ENCODE measurements at places on chromosomes 7 and 10.
A peak's percentile ranks its signal among the peaks of the same experiment; 100 is the strongest.

DNA sequence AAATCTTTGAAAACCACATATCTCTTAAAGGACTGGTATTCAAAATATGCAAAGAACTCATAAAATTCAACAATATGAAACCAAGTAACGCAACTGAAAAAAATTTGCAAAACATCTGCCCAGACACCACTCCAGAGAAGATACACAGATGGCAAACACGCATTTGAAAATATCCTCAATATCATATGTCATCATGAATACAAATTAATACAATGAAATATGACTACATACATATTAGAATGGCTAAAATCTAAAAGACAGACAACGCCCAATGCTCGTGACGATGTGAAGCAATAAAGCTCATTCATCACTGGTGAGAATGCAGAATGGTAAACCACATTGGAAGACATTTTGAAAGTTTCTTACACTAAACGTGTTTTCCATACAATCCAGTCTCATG lies 770.1 kb upstream of the CELF2 start:
- no peak for DNase-seq

DNA sequence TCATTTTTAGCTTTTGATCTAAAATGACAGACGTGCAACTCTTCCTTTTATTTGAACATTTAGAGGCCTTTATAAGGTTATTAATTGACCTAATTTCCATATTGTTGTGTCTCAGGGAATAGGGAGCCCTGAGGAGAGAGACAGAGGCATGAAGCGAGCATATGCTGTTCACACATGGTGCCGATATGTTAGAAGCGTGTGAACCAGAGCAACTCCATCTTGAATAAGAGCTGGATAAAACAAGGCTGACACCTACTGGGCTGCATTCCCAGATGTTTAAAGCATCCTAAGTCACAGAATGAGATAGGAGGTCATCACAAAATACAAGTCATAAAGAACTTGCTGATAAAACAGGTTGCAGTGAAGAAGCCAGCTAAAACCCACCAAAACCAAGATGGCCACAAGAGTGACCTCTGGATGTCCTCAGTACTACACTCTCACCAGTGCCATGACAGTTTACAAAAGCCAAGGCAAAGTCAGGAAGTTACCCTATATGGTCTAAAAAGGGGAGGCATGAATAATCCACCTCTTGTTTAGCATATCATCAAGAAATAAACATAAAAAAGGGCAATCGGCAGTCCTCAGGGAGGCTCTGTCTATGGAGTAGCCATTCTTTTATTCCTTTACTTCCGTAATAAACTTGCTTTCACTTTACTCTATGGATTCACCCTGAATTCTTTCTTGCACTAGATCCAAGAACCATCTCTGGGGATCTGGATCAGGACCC lies 80.1 kb downstream of the SEC61G start:
- no peak for DNase-seq

- DNase-seq, result no peak
Observed at GRCh38 chr7:151416941-151417315, 7.1 kb upstream of the WDR86 start.

GRCh38 chr10:6201516-6201975 lies 1.2 kb upstream of the PFKFB3 start:
- DNase-seq, result peak; percentile 66

DNA sequence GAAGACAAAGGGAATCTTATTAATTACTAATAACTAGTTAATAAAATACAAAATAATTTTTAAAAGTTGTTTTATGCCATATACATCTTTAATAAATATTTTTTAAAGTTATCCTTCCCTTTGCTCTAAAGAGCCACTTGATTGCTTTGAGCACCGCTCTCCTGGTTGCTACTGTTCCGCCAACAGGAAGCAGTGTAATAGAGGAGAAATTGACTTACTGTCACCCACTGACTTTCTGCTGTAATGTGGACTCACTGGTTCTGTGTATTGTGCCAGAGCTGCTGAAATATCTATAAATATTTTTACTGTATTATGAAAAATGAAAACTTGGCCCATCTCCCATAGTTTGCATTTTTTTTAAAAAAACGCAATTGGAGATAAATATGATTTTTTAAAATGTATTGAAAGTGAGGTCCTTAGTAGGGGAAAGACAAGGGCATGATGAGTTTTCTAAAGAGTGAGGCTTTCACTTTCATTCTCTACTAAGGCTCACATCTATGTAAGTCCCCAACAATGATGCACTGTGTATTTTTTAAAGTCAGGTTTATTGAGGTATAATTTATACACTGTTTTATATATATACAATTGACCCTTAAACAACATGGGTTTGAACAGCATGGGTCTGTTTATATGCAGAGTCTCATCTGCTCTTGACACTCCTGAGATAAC lies 100.5 kb downstream of the NPY start:
- DNase-seq, result no peak

- DNase-seq, result no peak
Observed at GRCh38 chr7:30605832-30606231, 11.2 kb downstream of the GARS1 start.

DNA sequence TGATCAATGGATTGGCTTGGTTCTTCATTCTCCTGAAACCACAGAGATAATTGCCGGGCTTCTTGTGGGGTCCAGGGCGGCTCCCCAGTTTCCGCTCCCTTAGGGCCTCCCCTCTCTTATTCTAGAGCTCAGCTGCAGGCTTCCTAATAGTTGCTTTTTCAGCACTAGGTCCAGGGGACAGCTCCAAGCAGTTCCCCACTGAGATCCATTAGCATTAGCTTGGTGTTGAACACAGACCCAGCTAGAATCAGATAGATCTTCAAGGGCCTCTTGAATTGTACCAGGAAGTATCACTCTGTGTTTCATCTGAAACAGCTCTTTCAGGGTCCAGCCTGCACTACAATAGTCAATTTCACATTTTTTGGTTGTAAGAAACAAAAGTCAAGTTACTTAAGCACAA lies 238.7 kb downstream of the SEC23IP start:
- no peak for DNase-seq

- no peak for DNase-seq
Observed at GRCh38 chr7:40572810-40573465, 438.1 kb downstream of the SUGCT start.

DNA sequence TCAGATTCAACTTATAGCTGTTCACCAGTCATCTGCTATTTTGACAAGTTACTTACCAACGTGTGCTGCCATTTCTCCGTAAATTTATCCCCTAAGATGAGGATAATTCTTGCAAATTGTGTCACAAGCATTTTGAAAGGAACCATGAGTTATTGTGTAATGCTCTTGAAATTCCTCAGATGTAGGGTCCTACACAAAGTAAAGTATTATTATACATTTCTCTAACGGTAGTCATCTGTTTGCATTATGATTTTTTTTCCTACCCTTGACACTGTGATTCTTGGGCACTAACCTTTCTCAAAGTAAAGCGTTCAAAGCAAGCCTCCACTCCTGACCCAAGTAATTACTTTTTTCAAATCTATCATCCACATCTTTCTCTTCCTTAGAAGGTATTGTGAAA lies 8.1 kb downstream of the HERC4 start:
- DNase-seq, result no peak

- no peak for DNase-seq
Observed at GRCh38 chr7:143148651-143149050, 16.8 kb downstream of the PIP start.

DNA sequence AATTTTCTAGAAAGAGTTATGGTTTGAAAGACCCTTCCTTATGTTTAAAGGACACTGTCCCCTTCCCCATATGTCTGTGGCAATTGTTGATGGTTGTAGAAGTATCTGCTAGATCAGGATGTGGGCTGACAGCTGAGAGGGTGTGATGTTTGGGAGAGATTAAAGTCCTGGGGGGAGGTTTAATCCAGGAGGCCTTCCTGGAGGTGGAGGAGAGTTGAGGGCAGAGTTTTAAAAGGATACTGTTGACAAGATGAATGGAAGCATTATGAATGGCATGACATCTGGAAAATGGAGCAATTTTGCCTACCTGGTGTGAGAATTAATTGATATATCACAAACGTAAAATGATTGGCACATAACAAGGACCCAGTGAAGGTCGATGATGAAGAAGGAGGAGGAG lies 32.9 kb upstream of the SMC3 start:
- no peak for DNase-seq

DNA sequence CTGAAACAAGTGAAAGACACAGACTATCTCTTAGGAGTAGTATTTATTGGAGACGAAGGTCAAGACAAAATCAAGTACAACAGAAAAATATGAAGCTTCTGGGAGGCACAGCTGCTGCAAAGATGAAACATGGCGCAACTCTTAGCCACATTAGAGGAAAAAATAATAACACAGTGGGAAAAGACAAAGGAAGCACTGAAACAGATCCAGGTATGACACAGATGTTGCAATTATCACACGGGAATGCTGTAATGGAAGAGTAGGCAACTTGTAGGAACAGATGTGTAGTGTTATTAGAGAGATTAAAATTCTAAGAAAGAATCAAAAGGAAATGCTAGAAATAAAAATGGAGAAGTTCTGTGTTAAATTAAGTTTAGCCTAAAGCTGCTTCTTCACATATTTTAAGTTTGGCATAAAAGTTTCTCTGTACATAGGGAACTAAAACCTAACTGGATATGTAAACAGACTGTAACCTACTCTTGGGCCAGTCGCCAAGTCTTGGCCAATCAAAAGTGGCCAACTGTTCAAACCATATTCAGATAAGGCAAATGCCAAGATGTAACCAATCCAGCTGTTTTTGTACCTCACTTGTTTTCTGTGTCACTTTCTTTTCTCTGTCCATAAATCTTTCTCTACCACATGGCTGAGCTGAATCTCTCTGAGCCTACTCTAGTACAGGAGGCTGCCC lies 1132.0 kb upstream of the LRRTM3 start:
- no peak for DNase-seq

DNA sequence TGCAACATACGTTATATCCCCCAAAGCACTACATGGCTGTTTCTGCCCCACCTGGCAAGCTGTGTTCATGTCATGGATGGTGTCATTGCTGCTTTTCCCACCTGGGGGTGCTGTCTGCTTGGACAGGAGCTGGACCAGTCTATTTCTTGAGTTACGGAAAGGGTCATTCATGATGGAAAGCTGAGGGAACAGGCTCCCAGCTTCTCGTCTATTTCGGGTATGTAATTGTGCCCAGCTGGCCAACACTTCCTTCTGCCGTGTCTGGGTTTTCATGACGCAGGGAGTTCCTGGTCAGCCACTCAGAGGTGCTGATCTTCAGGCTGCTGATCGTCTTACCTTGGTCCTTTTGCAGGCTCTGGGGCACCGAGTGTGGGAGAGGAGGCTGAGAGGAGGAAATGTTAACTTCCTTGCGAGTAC lies 8.6 kb downstream of the BTBD16 start:
- no peak for DNase-seq

- peak; percentile 51 for DNase-seq
Observed at GRCh38 chr7:98420966-98421612, 20.2 kb upstream of the BAIAP2L1 start.

DNA sequence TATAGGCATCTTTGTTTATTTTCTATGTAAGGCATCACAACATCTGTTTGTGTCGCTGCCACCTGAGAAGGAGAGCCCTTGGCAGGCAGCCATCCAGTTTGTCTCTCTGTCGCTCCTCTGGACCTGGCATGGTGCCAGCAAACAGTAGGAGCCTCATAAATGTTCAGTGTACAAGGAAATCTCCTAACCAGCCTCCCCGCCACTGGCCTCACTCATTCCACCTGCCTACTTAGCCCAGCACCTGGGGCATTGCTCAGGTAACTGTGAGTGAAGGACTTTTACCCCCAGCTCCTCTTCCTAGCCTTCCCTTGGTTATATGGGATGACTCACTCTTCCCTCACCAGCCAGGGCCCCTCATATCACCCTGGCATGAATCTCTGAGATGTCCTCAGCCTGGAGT lies 61.7 kb upstream of the NPTX2 start:
- DNase-seq, result no peak

DNA sequence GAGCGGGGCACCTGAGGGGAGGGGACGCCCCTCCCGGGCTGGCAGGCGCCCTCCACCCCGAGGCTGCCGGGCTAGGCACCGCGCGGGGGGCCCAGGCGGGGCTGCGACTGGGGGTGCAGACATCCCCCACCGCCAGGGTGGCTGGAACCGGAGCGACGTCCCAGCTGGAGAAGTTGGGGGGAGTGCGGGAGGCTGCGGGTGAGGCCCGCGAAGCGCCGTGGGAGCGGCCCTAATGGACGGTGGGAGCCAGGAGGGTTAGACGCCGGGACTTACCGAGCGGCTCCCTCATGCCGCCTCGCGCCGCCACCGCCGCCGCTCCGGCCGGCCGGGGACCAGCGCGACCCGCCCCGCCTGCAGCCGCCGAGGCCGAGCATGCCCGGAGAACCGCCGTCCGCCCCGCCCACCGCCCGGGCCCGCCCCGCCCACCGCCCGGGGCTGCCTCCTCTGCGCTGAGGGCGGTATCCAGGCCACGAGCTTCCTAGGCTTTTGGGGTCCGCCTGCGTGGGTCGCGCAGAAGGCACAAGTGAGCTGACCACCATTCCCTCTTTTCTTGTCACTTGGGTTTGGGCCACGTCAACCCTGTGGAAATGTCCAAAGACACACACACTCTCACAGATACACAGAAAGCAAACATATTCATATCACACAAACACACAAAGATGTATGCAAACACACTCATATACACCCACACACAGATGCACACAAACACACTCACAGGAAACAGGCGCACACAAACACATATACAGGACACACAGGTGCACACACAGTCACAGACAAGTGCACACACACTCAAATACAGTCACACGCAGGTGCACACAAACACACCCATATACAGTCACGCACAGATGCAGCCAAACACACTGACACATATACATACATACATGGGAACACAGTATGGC lies at the start of gene JCAD:
JCAD (minus strand) TSS at position 378 of the 899 bp plus-strand sequence. CDS start 11,774 bp downstream, outside the sequence.
- peak; percentile 35 for DNase-seq

DNA sequence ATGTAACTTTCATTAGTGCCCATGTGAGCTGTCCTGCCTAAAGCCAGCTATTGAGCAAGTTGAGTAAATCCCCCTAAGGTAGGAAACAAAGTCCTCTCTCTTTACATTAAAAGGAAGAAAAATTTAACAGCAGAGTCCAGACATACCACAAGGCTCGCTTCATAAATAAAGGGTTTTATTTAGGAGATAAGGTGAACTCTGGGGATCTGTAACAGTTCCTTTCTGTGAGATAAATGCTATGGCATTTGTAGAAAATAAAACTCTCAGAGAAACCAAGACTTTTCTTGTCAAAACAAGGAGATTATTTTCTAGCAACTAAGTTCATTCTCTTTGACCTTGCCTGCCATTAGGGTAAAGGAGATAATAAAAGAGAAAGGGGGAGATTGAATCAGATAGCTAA lies 32.3 kb upstream of the LYZL1 start:
- DNase-seq, result no peak

- no peak for DNase-seq
Observed at GRCh38 chr7:33986951-33987947, 81.9 kb downstream of the BMPER start.

DNA sequence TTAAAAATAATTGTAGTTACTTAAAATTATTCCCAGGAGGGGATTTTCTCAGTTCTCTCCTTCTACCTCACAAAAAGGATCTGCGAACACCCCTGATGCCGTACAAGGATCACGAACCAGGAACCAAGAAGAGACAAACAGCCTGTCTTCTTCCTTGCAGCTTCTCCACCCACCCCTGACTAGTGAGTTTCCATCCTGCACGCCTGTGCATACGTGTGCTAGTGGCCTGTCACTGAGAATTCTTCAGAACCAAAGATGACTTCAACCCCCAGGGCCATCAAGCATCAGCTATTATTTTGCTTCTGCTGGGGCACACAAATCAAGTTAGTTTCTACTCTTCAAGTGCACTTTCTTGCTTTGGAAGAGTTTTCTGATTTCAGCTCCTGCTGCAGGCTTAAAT lies 175.5 kb upstream of the KLF6 start:
- no peak for DNase-seq

- DNase-seq, result no peak
Observed at GRCh38 chr7:147151661-147152060, 1035.1 kb downstream of the CNTNAP2 start.

All from activated T-cell treated with anti-CD3 and anti-CD28 coated beads for 4 hours (primary cell).